ENCODE measurements at places on chromosomes 6 and 20.
A peak's percentile ranks its signal among the peaks of the same experiment; 100 is the strongest.

DNA sequence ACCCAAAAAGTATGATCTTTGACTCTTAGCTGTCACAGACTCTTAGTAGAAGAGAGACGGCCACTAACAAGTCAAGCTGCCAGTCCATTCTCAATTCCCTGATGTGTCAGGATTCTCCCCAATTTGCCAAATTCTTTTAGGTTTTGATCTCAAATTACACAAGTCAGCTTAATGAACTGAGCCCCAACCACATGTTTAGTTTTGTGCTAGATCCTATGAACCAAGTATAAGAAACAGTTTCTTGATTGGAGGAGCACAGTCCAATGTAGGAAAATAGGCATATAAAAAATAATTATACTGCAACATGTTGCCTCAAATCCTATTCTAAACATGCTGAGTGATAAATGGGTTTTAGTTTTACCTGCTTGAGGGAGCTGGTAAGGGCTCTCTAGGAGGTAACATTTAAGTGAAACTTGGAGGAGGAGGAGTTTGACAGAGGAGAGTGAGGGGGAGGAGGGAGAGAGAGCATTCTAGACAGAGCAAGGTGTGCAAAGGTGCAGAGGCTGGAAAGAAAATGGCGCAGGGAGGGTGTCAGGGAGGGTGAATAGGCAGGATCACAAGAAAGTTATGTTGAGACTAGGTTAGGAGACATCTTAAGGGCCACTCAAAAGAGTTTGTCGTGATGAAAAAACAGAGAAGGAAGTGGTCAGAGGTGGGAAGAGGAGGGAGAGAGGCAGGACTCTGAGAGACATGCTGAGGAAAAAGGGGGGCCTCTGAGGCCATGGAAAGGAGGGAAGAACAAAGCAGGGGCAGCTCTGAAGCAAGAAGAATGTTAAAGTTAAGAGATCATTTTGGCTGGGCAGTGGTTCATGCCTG, 22.8 kb upstream of the FAM83C start:
- no peak for DNase-seq

DNA sequence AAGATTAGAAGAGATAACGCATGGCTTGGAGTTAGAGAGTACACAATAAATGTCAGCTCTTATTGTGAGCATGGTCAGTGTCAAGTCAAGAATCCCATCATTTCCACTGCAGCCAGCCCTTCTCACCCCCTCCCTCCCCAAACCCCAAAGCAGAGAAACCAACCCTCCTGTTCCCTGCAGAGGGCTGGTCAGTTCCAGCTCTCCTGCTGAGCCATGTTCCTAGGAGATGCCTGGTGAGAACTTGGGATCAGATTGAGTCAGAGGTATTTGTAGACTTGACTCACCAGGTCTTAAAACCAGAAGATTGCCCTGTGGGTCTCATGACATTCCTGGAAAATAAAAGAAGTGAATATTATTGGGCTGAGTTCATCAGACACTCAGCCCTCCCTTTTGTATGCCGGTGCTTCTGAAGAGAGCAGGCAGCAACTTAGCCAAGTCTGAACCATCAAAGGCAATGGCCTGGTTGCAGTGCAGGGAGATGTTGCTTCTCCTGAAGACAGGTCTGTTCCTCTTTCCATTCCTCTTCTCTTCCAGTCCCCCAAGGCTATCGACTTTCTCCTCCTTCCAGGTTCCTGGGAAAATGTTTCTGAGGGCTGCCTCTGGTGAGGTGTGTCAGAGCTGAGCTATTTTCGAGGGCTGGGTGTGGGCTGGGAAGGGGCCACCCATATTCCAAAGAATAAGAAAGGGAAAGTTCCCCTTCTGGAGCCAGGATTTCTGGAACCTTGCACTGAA, 278.2 kb upstream of the SUPT3H start:
- no peak for DNase-seq

DNA sequence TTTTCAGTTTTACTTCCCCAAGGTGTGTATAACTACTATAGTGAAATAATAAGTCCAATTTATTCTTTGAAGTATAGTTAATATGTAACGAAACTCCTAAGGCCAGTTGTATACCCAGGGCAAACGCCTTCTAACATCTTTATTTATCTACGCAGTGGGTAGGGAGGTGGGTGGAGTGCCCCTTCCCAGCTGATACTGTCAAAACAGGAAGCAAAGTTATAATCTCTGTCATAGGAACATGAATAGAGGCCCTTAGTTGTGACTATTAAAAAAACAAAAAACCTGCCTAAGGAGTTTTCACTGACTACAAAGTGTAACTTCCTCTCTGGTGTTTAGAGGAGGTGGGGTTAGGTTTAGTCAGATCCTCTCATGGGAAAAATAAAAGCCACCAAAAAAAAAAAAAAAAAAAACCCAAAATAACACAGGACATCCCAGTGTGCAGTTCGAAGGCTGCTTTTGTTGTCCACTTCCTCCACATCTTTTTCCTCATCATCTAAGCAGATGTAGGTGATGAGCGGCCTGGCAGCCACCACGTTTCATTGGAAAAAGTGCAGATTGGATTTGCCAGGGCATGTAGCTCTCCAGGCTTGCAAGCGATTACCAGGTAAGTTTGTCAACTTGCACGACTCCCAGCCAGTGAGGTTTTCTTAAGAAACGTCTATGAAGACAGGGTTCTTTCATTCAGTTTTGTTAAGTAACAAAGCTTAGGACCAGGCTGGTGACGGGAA, 58.7 kb downstream of the UTRN start:
- DNase-seq = peak; percentile 29

DNA sequence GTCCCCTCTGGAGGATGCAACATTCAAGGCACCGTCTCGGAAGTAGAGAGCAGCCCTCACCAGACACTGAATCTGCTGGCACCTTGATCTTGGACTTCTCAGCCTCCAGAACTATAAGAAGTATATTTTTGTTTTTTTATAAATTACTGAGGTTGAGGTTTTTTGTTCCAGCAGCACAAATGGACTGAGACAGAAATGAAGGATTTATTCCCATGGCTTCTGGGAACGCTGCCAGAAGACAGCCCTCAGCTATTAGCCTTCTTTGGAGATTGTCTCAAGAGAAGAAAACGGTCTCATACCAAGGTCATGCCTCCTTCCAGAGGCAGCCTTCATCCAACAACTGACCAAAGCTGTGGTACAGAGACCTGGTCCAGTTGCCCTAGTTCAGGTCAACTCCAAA, 85.4 kb downstream of the CHMP4B start:
- no peak for DNase-seq

GRCh38 chr6:130457605-130458004, 91.8 kb downstream of the TMEM200A start:
- DNase-seq = no peak

- no peak for DNase-seq
Measured at GRCh38 chr6:53044071-53044470, 21.1 kb upstream of the FBXO9 start.

GRCh38 chr6:81265106-81265505, 487.4 kb downstream of the TENT5A start:
- DNase-seq = no peak

- no peak for DNase-seq
Measured at GRCh38 chr6:106135911-106136571, 49.9 kb downstream of the PRDM1 start.

GRCh38 chr6:41523915-41524633, 22.1 kb upstream of the FOXP4 start:
- DNase-seq = no peak

- no peak for DNase-seq
Measured at GRCh38 chr6:36504982-36505381, 42.3 kb downstream of the STK38 start.

DNA sequence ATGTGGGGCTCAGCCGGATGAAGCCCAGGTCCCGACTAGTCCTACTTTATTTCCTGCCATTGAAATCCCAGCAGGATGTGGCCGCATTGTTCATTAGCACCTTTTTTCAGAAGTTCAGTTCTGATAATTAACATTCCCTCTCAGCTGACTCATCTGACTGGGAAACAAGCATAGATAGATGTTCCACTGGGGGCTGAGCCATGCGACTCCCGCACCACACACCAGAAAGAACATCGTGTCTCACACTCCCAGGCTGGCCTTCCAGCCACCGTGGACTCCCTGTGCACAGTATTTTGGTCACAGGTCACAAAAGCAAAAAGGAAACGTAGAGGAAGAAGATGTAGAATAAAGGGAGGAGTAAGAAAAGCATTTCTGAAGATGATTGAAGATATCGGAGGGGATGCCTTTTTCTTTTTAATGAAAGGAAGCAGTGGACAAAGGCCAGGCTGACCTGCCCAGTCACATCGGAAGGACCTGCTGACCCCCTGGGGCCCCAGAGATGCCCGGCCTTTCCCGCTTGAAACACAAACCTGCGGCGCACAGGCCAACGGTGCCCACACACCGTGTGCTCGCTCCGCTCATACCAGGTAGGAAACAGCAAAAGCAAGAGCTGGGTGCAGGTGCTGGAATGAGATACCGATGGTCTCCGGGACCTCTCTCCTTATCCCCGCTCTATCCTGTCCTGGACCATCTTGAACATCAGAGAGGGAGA, 11.8 kb downstream of the RPS6KA2 start:
- no peak for DNase-seq

DNA sequence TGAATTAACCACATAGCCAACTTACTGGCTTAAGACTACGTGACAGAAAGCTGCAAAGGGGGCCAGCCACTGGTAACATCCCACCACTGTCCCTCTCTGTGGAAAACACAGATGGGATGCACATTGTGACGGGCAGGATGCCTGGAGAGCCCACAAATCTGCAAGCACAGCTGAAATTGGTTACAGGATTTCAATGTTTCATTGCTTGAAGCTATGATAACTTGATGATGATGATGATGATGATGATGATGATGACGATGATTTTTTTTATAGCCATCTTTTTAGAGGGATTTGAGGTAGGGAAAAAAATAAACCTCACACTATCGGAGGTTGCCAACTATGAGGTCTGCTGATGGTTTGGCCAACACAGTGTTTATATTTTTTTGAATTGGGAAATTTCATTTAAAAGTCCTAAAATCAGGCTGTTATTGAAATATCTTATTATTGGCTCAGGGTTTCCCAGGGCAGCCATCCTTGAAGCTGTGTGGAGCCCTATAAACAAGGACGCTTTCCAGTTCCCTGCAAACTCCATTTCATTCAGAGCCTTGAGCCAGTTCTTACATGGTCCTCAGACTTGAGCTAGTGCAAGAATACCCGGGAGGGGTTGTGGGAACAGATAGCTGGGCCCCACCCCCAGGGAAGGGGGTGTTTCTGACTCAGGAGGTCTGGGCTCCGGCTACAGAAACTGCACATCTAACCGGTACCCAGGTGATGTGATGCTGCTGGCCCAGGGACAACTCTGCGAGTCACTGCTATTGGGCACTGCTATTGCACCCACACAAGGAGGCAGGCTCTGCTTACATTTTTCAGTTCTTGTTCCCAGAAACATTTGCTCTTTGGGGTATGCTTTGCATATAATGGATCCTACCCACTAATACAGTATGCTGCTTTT, 27.1 kb downstream of the BCAS1 start:
- DNase-seq = no peak

- DNase-seq = no peak
Measured at GRCh38 chr6:148193063-148193680, 149.5 kb upstream of the SASH1 start.

DNA sequence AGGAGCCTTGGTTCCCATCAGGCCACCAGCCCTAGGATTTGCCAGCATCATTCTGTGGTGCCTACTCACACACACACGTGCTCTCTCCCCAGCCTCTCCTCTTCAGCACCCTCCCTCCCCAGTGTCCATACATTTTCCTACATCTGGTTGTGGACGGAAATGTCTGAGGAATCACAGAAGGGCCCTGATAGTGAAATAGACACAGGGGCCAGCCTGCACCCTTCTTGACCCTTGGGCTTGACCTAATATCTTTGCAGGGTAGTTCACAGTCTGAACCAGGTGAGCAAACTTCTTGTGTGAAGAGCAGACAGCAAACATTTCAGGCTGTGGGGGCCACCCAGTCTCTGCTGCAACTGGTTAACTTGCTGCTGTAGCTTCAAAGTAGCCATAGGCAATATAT, 108.5 kb upstream of the NXT1 start:
- DNase-seq = no peak

DNA sequence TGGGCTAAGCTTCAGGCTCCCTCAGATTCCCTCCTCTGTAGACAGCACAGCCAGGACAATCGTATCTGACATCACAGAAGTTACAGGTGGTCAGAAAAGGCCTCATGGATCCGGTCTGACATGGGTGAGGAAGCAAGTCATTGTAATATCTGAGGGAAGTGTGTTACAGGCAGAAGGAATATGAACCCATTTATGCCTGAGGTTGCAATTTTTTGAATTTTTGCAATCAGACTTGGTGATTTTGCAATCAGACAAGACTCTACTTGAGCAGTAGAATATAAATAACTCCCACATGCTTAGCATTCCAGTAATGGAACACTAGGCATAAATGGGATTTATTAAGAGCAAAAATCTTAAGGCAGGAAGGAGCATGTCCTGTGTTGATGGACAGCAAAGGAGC, 52.1 kb downstream of the CBLN4 start:
- no peak for DNase-seq

DNA sequence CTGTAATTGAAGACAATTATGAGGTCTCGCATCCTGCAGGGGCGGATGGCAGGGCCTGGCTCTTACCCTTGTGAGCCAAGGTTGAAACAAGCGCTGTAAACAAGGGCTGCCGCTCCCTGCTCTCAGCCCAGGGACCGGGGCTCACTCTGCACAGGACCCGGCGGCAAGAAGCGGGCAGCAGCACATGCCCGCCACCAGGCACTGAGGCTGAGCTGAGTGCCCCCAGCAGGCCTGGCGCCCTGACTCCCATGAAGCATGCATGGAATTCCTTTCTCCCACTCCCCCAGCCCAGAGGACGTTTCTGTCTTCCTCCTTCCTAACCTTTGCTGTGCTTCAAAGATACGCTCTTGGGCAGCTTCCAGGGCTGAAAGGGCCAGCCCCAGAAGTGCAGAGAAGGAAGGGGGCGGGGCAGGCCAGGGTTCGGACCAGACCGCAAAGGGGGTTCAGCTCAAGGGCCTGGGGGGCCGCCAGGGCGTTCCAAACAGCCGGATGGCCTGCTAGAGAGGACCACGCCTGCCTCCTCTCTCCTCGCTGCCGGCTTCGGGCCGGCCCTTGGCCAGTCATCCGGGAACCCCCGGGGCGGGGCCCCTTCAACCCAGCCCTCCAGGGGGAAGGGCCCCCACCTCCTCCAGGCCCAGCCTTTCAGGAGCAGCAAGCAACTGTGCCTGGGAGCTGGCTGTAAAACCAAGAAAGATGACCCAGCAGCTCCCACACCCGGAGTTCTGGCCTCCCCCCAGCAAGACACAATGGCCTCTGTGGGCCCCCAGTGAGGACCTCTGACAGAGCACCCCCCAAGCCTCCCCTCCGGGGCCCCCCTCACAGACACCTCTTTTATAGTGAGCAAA, 109.9 kb downstream of the NOL4L start:
- no peak for DNase-seq

- peak; percentile 41 for DNase-seq
Measured at GRCh38 chr6:126170978-126171382, 168.9 kb upstream of the CENPW start.

- DNase-seq = no peak
Measured at GRCh38 chr6:75620381-75621304, 19.0 kb downstream of the SENP6 start.

Measured in germinal center (tissue), 1 donor.